GM04504 (cell line): ENCODE measurements at places on chromosomes 2 and 18.

DNA sequence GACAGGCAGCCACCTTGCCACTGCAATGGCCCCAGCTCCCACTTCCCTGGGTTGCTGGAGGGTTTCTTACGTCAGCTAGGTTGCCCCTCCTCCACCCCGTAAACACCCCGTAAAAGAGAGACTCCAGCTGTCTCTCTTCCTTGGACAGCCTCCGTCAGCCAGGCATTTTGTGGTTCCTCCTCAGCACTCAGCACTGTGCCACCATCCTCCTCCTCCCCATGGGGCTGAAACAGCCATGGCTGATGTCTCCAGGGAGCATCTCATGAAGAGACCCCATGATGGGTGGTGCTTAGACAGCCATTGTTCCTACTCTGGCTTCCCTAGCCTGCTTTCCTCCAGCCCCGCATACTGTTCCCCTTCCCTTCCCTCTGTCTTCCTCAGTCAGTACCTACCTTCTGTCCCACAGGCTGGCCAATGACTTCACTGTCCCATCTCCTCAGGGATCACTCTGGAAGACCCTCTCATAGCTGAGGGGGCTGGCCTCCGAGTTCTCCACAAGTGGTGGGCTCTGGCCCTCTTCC, 143.3 kb upstream of the SIX3 start:
- no peak for DNase-seq

DNA sequence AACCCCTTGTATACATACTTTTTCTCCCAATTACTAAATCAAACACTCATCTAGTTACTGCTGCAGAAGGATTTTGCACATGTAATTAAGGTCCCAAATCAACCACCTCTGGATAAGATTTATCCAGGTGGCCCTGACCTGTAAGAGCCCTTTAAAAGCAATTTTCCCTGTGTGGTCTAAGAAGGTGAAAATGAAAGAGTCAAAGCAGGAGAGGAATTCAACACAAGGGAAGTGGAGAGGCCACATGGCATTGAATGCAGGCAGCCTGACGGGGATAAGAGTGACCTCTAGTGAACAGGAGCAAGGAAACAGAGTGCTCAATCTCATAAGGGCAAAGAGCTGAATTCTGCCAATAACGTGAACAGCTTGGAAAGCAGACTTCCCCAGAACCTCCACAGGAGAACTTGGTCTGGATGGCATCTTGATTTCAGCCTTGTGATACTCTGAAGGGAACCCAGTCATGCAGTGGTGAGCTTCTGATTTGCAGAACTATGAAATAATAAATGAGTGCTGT, 27.2 kb downstream of the PPP3R1 start:
- DNase-seq, result no peak

GRCh38 chr2:18871430-18871829, 282.1 kb upstream of the NT5C1B start:
- no peak for DNase-seq

- DNase-seq, result no peak
Observed at GRCh38 chr2:158473719-158474392, 17.1 kb downstream of the PKP4 start.

GRCh38 chr2:194698012-194698411, 959.0 kb upstream of the SLC39A10 start:
- DNase-seq, result no peak

DNA sequence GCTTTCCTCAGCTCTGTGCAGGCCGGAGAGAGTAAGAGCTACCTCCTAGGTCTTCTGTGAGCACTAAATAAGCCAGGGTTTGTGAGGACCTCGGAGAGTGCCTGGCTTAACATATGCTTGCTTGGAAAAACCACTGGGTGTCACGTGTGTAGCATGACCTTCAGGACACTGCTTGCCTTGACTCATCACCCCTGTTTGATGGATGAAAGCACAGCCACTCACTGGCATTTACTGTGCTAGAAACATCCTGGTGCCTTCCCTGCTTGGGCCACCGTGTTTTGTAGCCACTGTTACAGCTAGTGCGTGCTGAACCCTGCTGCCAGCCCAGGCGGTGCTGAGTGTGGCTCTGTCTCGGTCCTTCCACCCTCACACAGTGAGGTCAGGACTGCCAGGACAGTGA, 34.8 kb upstream of the ITM2C start:
- DNase-seq, result no peak

GRCh38 chr2:221791844-221792243, 219.7 kb upstream of the EPHA4 start:
- DNase-seq, result no peak
